ENCODE measurements at places on chromosomes 7 and 10.

GRCh38 chr7:22823142-22823497 lies 471 bp upstream of the TOMM7 start:
- DNase-seq = no peak

GRCh38 chr7:107690611-107691010 lies 30.0 kb downstream of the SLC26A4 start:
- no peak for DNase-seq

- no peak for DNase-seq
Observed at GRCh38 chr10:90921906-90922305, 1.0 kb upstream of the ANKRD1 start.

- no peak for DNase-seq
Observed at GRCh38 chr10:98306501-98306900, 38.5 kb upstream of the LOXL4 start.

- no peak for DNase-seq
Observed at GRCh38 chr10:84076047-84076388, 63.3 kb upstream of the GHITM start.

DNA sequence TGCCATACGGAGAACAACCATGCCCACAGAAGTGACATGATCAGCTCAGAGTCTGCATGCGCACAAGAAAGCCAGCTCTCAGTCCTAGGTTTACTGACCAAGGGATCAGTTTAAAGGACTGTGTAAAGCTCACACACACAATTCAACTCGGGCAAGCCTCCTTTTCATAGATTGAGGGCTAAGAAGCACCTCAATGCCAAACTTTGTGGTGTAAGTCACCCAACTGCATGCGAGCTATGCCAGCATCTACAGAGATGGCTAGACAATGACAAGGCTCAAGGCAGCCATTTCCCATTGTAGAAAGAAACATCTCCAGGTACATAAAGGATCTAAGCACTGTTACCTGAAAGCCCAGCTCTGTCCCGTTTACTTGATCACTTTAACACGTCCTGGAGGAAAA lies 36.8 kb downstream of the GPAM start:
- no peak for DNase-seq
